NCI-H2107 (cell line): ENCODE measurements at places on chromosomes 7 and 10.

DNA sequence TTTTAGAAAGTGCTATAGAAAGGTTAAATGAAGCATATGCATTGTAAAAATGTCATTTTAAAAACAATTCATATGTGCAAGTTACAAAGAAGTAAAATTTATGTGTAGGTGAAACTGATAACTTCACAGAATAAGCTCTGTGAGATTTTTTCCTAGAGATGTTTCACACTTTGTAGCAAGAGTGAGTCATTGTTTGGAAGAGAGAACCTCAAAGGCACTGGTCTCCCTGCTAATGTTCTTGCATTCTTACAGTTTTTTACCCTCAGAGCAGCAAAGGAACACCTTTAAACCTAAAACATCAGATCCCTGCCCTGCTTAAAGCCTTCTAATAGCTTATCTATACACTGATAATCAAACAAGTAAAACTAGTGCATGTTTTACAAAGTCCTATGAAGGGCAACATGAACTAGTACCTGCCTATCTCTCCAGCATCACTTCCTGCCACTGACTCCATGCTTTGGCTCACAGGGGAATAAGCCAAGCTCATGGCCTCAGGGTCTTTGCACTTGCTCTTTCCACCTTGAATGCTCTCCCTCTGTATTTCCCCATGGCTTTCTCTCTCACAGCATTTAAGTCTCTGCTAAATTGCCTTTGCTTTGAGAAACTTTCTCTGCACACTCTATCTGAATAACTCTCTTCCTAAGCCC lies 997.0 kb downstream of the GATA3 start:
- no peak for DNase-seq

GRCh38 chr10:62437696-62438095 lies 63.5 kb downstream of the ZNF365 start:
- peak; percentile 1 for DNase-seq

DNA sequence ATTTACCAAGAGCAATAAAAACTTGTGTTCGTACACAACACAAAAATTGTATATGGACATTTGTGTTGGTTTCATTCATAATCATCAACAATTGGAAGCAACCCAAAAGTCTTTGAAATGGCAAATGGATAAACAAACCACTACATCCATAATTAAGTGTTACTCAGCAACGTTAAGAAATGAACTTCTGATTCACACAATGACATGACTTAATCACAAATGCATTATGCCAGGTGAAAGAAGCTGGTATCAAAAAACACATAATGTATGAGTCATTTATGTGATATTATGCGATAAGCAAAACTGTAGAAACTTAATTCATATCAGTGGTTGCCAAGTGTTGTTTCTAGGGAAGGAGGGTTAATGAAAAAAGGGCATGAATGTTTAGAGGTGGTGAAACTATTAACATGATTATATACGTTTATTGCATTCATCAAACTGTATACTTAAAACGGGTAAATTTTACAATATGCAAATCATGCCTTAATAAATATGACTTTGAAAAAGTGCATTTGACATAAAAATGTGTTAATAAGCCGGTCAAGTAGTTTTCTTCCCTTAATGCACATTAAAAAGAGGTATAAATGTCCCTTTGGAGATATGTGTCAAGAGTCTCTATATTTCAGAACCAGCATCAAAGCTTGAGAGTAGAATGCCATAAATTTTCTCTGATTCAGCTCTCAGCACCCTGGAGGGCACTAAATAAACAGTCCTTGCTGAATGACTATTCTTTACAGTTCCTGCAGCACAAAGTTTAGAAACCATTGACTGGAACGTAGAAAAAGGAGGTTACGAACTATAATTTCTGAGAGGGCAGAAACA lies 84.8 kb upstream of the GRM3 start:
- no peak for DNase-seq

DNA sequence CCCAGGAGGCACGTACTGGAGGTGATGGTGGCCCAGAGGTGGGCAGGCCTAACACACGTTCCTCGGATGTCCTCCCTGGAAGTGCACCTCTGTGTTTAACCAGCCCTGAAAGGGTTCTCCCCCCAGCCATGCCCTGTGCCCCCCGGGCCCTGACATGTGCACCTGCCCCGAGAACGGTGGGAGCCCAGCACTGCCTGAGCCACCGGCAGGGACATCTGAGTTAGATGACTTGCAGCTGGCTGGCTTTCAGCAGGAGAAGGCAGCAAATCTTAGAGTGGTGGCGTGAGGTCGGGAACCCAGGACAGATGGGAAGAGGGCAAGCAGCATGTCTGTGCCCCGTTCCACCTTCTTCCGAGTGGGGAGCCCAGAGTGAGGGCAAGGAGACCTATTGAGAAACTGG lies 291.8 kb downstream of the TCERG1L start:
- DNase-seq = no peak

GRCh38 chr7:71553306-71553705 lies 421.4 kb downstream of the GALNT17 start:
- DNase-seq = no peak

DNA sequence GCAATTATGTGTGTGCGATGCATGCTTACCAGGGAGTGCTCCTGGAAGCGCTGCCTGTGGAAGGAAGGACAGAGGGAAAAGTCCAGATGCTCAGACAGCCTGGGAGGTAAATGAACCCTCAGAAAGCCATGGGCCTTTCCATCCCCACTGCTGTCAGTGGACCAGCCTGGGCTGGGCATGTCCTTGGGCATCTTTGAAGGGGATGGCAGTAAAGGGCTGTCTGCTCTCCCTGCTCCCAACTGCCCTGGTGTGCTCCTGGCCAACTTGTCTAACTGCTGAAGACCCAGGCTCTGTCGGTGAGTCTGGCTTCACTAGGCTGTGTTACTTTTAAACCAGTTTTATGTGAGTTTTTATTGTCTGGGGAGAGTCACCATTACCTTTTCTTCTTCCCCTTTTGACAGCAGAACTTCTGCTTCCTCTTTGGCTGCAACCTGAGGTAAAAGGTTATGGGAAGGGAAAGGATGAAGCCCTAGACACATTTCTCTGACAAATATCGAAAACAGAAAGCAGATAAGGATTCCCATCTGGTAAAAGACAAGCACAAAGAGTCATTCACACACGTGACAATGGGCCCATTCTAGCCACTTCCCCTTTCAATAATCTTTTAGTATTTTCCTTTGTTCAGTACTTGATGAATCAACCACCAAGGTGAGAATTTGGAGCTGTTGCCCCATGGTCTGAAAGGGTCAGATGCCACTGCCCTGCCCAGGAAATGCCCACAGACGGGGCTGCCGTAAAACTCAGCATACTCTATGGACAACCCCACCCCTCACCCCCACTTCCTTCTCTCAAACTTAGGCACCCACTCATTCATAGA lies 27.6 kb upstream of the PIK3AP1 start:
- DNase-seq = no peak

DNA sequence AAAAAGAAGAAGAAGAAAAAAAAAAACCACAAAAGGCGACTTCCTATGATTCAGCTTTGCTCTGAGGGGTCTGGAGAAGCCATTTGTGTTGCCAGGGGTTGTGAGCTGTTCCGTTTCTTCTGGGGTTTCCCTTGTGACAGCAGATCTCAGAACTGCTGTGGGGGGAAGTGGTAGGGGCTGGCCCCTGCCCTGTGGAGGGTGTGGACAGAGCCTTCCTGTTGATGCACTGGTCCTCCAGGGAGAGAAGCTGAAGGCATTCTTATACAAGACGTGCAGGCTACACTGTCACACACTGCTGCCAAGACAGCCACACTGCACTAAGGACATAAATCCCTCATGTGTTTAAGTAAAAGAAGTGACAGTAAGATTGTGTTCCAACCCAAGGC lies 17.3 kb upstream of the CSGALNACT2 start:
- no peak for DNase-seq

DNA sequence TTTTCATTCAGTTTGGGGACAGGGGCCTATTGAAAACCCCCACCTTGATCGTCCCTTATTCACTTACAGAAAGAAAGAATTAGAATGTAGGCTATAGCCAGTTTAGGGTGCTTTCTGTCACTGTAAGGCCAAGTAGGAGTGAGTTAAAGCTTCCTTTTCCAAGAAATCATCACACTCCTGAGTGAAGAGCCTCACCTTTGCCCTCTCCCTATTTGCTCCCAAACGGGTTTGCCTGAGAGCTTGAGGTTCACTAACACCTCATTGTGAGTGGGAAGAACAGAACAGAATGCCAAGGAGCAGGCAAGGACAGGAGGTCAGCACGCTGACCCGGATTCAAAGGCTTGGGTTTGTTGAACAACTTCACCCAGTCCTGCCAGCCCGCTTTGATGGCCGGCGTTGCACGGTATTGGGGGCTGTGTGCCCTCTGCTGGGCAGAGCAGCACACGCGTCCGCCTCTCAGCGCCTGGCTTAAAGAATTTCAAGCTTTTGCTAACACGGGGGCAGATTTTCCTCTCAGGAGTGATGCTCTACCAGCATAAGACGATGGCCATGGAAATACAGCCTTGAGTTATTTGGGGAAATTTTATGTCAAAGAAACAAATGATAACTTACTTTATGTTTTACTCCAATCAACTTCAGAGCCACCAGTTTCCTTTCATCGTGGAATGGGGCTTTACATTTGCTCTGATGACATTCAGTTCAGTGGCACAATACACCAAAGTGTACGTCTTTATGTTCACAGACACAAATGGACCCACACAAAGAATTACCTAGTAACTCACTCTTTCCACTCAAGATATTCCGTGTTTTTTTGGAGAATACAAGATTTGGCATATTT lies 470.0 kb downstream of the SUGCT start:
- no peak for DNase-seq

GRCh38 chr7:2876031-2876731 lies 32.1 kb upstream of the GNA12 start:
- no peak for DNase-seq

- no peak for DNase-seq
These were observed 24.1 kb downstream of the ZNF37A start for GRCh38 chr10:38118072-38118807.

DNA sequence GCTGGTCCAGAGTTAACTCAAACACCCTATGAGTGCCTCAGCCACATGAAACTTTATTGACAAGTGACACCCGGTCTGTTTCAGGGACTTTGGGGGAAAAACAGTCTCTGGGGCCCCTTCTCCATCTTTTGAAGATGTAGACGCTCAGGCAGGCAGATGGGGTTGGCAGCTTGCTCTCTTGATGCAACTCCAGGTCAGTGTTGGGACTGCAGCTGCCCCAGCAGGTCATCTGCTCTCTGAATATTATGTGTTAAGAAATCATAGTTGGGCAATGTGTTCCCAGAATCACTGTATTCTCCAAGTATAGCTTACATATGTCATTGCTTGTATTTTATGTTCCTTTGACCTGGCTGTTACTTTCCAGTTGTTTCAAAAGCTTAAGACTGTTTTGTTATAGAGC lies 544.9 kb upstream of the MGMT start:
- no peak for DNase-seq

- no peak for DNase-seq
These were observed 116.8 kb downstream of the CPED1 start for GRCh38 chr7:121105262-121105661.

- DNase-seq = no peak
These were observed 125.2 kb downstream of the SLIT1 start for GRCh38 chr10:97060441-97061084.

GRCh38 chr10:34075254-34075926 lies 739.7 kb downstream of the PARD3 start:
- no peak for DNase-seq

DNA sequence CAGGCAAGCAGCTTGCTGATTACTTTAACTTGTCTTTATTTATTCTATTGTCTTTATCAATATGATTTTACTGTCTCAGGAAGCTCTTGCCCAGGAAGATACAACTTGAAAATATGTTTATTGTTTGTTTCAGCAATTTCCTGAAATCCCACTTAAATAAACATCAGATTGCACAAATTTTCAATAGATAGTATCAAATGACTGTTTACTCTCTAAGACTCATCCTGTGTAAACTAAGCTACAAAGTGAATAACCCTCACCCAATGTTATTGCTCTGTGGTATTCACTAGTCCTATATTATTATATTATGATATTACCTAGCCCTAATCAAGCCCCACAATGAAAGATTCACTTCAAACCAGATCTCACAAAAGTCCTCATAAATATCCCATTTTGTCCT lies 130.4 kb upstream of the HPS1 start:
- DNase-seq = no peak

- DNase-seq = no peak
These were observed 469.5 kb upstream of the POM121L12 start for GRCh38 chr7:52565974-52566373.

- DNase-seq = no peak
These were observed 51.4 kb upstream of the EGFR start for GRCh38 chr7:54967377-54967776.

- no peak for DNase-seq
These were observed 166.7 kb downstream of the POU6F2 start for GRCh38 chr7:39144420-39144819.

DNA sequence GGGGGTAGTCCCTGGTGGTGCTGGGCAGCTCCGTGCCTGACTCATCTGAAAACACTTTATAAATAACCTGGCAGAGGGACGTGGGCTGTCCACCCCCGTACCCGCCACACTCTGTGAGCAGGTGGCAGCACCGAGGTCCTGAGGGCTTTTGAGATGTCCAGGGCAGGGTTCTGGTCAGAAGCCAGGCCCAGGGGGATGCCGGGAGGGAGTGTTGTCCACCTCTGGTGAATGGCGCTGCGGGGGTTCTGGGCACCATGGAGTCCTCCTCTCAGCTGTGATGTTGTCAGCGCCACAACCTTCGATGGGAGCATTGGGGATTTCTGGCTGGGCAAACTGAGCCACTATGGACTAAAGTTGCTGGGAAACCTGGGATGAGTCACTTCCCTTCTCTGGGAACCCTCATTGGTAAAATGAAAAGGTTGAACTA lies 27.4 kb upstream of the GOLGA7B start:
- no peak for DNase-seq

DNA sequence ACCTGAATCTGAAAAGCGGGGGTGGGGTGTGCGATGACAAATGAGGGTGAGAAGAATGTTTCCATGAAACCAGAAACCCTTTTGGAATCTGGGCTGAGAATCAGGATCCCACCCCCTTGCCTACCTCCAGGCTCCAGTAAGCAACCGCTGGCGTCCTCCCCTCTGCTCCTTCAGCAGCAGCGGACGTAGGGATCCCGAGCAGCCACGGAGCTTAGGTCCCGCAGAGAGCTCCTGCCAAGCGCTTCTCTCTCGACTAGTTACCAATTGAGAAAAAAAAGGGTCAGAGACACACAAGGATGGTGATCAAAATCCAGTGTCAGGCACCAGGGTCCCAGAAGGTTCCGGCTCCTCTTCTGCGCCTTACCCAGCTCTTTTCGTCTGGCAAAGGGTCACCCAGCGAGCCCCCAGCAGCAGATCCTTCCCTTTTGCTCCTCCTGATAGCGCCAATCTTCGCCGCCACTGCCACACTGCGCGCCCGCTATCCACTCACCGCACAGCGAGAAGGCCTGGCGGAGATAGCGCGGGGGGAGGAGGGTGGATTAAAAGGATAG lies 733.5 kb downstream of the ZWINT start:
- no peak for DNase-seq

DNA sequence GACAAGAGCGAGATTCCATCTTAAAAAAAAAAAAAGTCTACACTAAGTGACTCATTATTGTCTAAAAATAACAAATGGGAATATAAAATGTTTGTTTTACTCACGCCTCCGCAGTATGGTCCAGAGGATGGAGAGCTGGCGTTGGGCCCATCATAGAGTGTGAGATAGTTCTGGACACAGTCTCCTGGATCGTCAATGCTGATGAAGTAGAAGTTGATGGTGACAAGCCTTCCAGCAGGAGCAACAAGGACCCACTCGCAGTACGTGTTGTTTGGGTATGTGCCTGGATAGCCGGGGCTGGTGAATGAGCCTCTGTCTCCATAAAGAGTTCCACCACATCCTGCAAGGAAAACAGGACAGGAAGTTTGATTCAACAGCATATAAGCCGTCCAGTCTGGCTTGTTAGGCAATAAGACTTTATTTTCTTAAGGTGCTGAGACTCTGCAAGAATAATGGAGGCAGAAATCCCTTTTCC lies 11.5 kb upstream of the RSU1 start:
- no peak for DNase-seq

- DNase-seq = no peak
These were observed 232.8 kb downstream of the KCNMA1 start for GRCh38 chr10:77404810-77405209.
